NCI-H1930 (cell line): ENCODE measurements at places on chromosomes 11 and 22.

DNA sequence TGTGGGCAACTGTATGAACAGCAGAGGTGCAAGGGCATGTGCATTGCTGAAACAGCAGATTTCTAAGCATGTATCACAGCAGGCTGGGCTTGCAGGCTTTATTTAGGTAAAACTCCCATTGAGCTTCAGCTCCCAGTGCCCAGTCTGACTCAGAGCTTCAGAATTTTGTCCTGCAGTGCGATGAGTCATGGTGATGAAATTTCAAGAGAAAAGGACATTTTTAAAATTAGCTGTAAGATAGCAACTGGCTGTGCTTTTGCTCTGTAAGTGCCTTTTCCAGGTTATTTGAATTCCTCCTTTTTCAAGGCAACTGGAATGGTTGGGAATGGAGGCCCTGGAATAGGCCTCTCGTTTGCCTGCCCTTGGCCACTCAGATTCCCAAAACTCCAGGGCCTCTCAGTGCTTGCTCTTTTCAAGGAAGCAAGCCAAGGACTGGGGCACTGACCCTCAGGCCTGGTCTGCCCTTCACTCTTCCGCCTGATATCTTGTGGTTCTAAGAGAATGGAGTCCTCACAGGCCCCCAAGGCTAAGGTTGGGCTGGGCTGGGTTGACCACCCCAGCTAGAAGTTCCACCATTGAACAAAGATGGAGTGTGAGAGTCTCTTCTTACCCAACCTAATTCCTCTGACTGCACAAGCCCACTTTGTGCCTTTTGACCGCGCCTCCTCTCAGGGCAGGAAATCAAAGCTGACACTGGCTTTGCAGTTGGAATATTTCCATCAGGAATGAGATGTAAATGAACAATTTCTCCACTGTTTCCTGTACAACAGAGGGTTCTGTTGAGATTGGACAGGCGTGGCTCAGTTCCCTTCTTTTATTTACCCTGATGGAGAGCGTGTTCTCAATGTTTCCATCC, 59.5 kb upstream of the PRSS23 start:
- DNase-seq: no peak

DNA sequence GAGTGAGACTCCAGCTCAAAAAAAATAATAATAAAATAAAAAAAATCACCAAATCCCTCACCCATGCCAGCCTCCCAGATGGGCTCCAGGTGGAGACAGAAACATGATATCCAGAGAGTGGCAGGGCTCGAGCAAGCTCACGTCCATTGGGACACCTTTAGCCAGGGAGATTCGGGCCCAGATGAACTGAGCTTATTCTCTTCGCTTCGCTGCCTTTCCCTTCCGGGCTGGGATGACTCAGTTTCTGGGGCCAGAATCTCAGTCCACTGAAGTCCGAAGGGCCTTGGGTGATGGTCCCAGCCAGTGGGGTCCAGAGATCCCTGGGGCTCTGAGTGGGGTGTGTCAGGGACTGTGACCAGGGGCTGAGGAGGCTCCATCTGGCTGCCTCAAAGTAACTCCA, 23.0 kb upstream of the MYEOV start:
- no peak for DNase-seq

- no peak for DNase-seq
Observed at GRCh38 chr11:62676698-62677097, 2.2 kb downstream of the UBXN1 start.

- no peak for DNase-seq
Observed at GRCh38 chr11:36588099-36588498, 6.2 kb upstream of the IFTAP start.

DNA sequence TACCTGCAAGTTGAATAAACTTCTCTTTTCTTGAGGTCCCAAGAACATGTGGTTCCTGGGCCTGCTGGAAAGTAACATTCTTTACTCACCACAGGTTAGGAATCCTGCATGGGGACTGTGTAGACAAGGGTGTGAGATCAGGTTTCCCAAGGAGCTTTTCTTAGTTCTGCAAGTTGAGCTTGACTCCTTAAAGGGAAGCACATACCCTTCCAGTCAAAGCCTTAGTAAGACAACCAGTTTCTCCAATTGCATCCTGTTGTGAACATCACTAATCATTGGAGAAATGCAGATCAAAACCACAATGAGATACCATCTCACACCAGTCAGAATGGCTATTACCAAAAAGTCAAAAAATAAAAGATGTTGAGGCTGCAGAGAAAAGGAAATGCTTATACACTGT, 48.3 kb upstream of the PAK1 start:
- DNase-seq: no peak

DNA sequence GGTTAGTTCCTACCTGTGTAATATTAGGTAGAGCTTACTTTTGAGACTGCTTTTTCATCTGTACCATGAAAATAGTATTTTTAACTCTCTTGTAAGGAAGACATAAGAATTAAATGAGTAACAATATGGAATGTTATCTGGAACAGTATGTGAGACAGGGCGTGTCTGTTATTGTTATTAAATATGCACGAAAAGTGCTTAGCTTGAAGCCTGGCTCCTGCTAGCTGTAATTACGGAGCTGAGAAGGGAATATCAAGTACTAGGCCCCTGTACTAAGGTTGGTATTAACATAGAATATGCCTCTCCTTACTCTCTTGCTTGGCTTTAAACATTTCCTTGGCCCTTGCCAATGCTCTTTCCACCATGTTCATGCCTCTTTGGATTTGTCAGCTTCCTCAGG, 194.0 kb downstream of the FAM76B start:
- DNase-seq: no peak

GRCh38 chr11:75349521-75350116, 1.8 kb downstream of the ARRB1 start:
- no peak for DNase-seq

DNA sequence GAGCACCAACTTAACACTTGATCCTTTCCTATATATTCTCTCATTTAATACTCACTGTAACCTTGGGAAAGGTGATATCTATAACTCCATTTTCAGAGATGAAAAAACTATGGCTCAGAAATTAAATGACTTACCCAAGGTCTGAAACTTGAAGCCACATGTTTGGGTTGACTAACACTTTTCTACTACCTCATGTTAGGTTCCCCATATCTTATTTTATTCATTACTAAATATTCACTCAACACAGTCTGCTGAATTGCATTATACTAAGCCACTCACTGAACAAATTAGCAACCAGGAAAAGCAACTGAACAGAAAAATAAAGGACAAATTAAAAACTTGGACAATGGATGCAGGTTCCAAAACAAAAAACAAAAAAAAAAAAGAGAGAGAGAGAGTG, 59.9 kb downstream of the FAM168A start:
- no peak for DNase-seq

- no peak for DNase-seq
Observed at GRCh38 chr11:60830478-60831142, 11.3 kb upstream of the CCDC86 start.

GRCh38 chr11:100777736-100778135, 90.6 kb downstream of the ARHGAP42 start:
- no peak for DNase-seq

GRCh38 chr11:59754494-59754858, 700 bp upstream of the STX3 start:
- DNase-seq: no peak

DNA sequence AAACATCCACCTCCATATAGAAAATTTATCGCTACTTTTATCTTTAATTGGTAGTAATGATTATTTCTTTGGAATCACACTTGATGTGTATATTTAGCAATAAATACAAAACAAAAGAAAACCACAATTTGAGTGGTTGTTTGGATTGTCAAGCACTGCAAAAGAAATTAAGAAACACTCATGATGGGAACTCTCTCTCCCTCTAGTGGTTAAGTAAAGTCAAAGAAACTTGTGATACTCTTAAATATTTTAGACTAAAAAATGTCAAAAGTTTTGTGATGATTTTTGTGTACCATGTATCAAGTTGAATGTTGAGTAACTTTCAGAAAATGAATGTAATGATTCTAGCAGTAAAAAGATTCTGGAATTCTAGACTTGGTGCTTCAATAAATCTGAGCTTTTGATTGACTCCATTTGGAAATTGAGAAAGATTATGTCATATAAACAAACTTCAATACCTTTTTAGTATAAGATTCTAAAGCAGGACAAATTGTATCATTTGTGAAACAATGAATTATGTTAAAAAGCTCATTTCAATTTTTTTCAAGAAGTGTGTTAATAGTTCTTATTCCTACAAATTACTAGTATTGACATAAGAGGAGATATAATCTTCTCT, 20.8 kb downstream of the MUC15 start:
- DNase-seq: no peak

DNA sequence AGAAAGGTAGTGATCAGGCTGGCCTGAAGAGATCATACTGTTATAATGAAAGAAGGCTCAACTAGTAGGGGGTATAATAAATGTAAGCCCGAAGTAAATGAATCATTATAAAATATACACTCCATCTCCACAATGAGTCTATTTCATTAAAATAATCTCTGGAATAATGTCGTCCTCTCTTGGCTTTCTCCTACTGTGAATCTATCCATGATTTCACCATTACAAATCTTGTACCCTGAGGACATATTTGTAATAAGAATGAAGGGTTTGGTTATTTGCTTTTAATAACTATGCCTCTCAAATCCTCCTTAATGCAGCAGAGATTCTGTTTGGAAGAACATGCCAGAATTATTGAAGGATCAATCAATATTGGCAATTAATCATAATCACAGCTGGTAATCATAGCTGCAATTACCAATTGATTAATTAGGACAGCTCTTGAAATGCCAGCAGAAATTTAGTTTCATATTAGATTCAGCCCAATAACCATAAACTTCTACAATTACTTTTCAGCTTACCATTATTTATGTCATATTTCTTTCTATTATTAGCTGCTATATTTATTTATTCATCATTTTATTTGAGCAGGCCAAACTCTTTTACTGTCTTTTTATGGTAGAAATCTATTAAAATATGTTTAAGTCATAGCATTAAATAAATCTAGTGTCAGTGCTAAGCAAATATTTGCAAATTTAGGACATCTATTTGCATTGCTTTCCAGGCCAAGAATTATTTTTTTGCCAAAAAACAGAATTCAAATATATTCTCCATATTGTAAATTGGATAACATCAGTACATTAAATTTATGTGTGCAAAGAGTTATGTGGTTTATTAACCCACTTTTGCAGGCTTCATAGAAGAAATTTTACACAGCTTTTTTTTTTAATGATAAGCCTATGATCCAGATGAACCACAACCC, 588.4 kb upstream of the LRRC4C start:
- DNase-seq: no peak

- no peak for DNase-seq
Observed at GRCh38 chr11:125585487-125585886, 7.2 kb upstream of the STT3A start.

- DNase-seq: no peak
Observed at GRCh38 chr22:27466778-27467438, 334.6 kb downstream of the MN1 start.

DNA sequence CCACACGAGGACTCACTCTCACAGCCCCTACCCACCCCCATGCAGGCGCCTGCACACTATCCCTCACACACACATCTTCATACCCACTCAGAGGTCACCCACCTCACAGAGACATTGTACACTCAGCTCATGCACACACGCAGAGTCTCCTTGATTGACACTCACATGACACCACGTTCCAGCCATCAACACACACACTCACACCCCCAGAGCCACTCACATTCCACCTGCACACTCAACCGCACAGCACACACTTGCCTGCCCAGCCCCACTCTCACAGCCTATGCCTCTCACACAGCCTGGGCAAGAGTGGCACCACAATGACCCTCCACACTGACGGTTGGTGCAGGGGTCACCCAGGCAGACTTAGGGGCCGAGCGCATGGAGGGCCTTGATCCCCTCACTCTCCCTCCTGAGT, 2.2 kb downstream of the SPI1 start:
- DNase-seq: no peak

DNA sequence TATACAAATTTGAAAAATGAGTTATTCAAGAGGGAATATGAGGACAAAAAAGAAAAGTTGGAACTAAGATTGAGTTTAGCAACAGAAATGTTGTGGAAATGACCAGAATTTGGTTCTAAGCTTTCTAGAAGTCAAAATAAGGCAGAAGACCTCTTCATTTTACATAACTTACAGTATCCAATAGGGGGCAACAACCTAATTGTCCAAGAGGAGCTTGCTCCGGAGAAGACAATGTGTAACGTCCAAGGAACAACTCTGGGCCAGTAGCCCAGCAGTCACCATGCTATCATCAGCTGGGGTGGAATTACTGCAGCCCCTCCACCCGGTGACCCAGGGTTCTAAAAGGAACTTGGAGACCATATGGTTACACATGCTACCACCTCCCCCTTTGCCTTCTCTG, 14.1 kb downstream of the CNTF start:
- no peak for DNase-seq

DNA sequence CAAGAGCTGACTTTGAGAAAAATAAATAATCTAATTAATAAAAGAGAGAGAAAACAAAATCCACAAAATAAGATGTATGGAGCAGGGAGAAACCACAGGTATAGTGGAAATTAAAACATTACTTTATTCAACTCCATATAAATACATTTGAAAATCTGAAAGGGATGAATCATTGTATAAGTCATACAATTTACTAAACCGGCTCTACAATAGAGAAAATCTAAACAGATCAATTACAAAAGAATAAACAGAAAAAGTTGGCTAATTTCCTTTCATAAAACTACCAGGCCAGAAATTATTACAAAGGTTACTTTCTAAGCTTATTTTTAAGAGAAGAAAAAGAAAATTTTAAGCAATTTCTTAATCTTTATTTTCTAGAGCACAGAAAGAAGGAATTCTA, 51.3 kb upstream of the DRD2 start:
- no peak for DNase-seq

DNA sequence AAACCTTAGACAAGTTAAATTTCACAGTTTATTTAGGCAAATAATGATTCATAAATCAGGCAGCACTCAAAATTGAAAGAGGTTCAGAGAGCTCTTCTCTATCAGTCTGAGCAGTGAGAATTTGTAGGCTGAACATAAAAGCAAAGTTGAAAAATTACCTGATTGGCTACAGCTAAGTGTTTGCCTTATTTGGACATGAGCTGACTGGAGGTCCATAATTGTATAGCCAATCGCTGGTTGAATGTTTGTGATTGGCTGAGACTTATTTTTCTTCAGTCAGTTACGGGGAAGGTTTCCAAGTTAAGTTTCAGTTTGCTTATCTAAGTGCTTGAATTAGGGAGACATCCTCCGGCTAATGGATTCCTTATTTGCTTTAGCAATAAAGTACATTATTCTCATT, 527.5 kb downstream of the CNTN5 start:
- DNase-seq: no peak

- no peak for DNase-seq
Observed at GRCh38 chr11:61058583-61059259, 43.6 kb upstream of the CD5 start.

DNA sequence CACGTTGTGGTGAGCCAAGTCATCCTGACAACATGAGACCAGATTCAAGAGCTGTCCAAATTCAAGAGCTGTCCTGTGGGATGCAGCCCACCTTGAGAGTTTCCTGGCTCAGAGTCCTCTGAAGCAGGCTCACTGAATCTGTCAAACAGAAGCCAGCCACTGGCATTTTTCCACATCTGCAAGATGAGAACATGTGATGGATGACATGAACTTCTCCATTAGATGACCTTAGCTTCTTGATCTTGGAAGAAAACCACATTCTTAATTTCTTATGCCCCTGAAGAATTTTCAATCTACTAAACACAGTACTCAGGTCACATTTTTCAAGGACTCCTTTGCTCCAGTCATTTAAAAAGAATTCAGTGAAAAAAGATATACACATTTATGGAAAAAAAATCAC, 291.0 kb downstream of the GUCY1A2 start:
- no peak for DNase-seq
